ENCODE measurements at places on chromosomes 1 and 21. TPM values are rescaled to one million over a fixed set of nuclear protein-coding genes. Genes with fewer than 3 reads are reported as not detected.

SLC6A9 gene
- not detected for total RNA-seq

G0S2 gene
- 49.1 TPM for total RNA-seq

SAMD11 gene
- total RNA-seq = 4.8 TPM

RUNX3 gene
- not detected for total RNA-seq

MROH9 gene
- not detected for total RNA-seq

RNU1-2 gene
- 9,966 TPM for total RNA-seq

DNA sequence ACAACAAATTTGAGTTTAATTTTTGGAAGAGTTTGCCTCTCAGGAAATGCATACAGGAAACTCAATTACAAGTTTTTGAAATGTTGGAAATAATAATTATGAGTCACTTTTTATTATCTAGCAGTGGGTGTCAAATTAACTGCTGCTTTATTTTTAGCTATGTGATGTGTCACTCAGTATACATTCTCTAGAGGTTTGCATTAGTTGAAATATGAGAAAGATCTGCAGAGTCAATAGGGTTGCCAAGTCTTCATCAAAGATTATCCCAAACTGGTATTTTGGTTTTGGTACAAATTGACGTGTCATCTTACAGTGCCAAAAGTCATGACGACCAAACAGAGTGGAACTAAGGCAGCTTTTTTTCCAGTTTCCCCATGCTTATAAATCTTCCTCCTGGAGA, 54.3 kb upstream of the DIPK1A start:
- no peak for DNase-seq

- no peak for DNase-seq
Measured at GRCh38 chr1:52633291-52633754, 355 bp downstream of the SHISAL2A start.

DNA sequence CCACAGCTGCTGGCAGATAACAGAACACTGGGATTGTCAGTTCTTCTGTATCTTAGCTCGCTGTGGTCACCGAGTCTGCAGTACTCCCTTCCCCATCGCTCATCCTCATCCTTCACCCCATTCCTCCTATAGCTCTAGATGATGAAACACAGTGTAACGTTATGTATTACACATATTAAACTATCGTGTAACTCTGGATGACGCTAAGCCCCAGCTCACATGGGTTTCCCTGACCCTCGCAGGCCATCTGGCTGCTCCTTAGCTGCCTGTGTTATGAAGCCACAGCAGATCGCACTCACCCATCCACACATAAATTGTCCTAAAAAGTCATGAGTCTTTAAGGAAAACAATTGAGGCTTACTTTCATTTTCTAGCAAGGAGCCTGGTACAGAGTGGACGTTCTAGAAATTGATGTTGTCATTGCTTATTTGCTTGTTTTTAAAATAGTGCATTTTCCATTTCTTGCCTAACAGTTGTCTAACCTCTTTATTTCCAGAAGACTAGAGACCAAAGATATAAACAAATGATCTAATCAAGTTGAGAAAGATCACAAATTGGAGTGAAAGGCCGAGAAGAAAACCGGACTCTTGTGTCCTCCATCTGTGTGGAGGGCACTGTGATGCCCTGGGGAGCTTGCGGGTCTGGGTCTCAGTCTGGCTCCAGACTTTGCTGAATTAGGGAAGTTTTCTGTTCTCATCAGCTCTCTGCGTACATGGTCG, 24.3 kb upstream of the PCP4 start:
- no peak for DNase-seq

DNA sequence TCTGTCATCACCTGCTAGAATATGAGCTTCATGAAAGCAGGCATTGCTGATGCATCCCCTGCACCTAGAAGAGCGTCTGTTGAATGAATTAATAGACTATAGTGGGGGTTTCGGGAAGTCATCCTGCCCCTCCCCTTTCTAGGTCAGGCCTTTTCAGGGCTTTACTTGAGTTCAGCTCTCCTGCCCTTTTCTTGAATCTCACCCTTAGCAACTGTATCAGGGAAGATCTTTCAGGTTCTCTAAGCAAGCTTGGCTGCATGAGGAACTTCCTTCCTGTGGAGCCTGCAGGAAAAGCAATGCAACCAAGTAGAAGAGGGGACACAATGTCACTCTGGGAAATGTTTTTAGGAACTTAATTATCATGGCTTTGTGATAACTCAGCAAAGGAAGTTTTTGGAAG, 27.2 kb upstream of the KIAA0040 start:
- no peak for DNase-seq

GRCh38 chr1:202333861-202334260, 7.9 kb downstream of the UBE2T start:
- no peak for DNase-seq

DNA sequence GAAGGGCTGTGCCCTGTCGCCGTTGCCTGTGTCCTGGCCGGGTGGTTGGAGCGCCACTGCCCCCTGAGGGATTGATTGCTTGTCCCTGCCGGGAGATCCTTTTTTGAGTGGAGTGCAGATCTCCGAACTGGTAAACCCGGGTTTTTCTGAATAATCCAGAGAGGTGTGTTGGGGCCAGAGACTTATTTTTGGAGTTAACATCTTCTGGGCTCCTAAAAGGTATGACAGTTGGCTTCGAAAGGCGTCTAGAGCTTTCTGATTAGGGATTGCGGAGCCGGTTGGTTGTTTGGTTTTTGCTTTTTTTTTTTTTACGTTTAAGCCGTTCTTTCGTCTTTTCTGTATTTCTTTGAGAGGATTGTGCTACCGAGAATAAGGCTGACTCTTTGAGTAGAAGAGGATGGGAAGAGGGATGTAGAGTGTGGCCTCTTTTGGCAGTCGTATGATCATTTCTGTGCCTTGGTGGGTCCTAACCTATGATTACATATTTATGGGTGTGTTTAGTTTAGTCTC, 756 bp downstream of the RLF start:
- peak; percentile 26 for DNase-seq

- no peak for DNase-seq
Measured at GRCh38 chr1:94619731-94620130, 78.2 kb upstream of the F3 start.

DNA sequence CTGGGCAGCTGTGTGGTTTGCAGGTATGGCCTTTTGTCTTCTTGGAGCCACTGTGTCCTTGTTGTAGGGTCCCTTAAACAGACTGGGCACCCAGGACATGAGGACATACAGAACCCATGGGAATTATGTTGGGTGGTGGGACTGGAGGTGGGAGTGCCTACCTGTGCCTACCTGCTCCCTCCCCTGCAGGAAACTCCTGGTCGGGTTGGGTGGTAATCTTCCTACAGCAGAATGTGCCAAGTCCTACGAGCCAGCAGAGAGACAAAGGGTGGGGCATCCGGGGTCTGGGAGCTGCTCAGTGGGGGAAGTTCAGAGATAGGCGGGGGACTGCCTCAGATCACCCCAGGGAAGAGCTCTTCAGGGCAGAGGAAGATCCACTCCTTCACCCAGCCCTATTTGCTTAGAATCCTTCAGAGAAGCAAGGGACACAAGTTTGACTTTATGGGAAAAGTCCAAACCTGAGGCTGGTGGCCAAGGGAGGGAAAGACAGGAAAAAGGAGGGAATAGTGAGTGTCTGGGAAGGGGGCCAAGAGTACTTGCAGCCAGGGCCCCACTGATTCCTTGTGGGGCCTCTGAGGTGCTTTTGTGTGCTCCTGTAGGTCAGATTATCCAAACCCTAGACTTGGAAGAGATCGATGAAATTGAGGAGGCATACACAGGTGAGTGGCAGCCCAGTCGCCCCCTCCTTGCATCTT, 58.3 kb downstream of the KIF21B start:
- no peak for DNase-seq

GRCh38 chr1:8090241-8090702, 64.2 kb upstream of the ERRFI1 start:
- no peak for DNase-seq

GRCh38 chr1:52668711-52669110, 29.4 kb downstream of the COA7 start:
- no peak for DNase-seq

DNA sequence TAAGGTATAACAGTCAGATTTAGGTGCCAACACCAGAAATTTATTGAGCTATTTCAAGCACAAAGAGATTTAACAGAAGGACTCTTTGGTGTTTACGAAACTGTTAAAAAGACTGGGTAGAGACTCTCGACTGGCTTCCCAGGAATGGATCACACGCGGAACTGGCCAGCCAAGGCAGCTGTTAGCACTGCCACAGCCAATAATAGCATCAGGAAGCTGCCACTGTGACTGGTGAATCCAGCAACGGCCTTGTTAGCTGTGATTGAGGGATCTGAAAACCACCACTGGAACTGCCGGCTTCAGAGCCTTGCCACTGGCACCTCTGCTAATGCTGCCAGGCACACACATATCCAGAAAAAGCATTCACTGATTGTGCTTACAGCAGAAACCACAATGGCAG, 10.6 kb upstream of the SIM2 start:
- DNase-seq = no peak

DNA sequence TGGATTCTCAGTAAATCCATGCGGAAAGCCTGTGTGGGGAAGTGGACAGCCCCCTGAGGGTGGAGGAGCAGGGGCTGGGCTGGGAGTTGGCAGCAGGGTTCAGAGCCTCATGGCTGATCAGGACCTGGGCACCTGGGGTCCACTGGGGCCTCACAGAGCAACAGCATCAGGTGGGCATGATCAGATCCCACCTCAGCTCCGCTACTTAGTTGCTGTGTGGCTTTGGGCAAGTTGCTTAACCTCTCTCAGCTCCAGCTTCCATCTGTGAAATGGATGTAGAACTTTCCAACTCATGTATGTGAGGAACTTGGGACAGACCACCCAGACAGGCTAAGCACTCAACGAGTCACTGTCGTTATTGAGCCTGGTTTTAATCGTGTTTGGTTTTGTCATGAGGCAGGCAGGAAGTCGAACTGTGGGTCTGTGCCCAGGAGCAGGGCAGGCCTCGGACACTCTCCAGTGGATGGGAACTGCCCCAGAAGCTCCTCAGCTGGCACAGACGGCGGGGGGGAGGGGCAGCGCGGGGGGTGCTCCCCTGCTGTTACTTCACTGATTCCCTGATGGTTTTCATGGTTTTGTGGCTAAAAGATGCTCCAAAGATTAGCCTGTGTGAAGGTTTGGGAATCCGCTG, 155.8 kb upstream of the TMEM51 start:
- DNase-seq = no peak

GRCh38 chr1:25559031-25559430, 15.6 kb downstream of the LDLRAP1 start:
- DNase-seq = no peak

- DNase-seq = no peak
Measured at GRCh38 chr1:64516301-64516700, 46.4 kb downstream of the CACHD1 start.

DNA sequence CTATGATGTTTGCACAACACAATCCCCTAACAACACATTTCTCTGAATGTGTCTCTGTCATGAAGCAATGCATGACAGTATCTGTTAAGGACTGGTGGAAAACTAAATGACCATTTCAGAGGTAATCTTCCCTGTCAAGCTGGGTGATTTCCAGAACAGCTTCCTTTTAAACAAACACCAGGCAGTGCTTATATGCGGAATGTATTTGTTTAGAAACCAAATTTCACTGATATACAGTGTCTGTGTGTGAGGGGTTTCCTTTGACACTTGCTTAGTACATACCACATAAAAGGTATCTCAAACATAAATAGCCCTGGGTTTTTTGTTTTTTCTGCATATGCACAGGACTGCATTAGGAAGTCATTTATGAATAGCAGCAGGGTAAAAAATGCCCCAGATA, 95.6 kb downstream of the TGFBR3 start:
- DNase-seq = no peak

GRCh38 chr1:1041092-1041523, 21.2 kb downstream of the AGRN start:
- no peak for DNase-seq

GRCh38 chr21:33976082-33977016, 60.7 kb upstream of the ATP5PO start:
- DNase-seq = peak; percentile 71

DNA sequence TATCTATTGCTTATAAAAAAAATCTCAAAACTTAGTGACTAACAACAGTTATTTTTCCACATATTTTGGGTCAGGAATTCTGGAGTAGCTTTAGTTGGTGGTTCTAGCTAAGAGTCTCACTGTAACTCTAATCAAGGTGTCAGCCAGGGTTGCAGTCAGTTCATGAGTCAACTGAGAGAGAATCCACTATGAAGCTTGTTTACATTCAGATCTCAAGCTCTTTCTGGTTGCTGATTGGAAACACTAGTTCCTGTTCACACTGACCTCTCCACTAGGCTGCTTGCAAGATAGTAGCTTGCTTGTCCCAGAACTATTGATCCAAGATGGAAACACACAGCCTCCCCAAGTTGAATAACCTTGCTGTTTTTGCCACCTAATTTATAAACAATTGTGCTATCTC, 1192.1 kb upstream of the B3GALT2 start:
- no peak for DNase-seq

- peak; percentile 43 for DNase-seq
Measured at GRCh38 chr1:202576816-202577215, 133.4 kb downstream of the SYT2 start.

DNA sequence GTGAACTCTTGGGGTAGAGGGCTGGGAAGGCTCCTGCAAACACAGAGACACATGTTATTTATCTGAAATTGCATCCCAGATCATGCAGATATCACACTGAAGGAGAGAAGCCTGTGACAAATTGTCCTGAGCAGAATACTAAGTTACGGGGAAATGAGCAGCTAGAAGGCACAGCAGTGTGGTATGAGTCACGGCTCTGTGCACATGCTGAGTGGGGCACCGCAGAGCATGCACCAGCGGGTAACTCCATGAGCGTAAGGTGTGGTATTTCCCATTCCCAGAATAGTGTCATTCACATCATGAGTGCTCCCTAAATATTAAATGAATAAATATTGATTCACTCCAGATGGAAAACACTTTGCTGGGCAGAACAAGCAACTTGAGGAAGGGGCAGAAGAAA, 21.3 kb upstream of the FCRL2 start:
- DNase-seq = no peak

DNA sequence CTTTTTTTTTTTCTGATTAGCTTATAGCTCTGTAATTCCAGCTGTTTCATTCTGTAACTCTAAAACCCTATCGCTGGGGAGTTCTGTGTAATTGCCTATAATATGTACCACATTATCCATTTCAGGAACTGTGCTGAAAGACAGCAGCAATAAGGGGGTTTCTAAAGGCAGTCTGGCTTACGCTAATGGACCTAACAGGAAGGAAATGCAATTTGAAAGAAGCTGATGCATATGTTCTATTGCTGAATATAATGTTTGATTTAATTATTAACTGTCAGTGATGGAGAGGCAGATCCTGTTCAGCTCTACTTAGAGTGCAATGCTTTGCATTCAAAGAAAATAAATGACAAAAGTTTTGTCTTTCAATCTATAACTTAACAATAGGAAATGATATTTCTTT, 209.4 kb upstream of the SNX7 start:
- peak; percentile 23 for DNase-seq

- DNase-seq = no peak
Measured at GRCh38 chr1:219209578-219209977, 35.9 kb downstream of the LYPLAL1 start.

DNA sequence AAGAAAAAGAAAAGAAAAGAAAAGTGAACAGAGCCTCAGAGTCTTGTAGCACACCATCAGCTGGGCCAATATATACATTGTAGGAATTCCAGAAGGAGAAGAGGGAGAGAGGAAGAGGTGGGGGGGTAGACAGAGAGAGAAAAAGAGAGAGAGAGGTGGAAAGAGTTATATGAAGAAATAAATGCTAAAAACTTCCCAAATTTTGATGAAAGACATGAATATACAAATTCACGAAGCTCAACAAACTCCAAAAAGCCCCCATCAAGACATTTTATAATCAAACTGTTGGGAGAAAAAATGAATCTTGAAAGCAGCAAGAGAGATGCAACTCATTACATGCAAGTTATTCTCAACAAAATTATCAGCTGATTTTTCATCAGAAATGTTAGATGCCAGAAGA, 41.5 kb upstream of the TSHB start:
- DNase-seq = no peak

- no peak for DNase-seq
Measured at GRCh38 chr1:62613325-62613727, 16.0 kb downstream of the ANGPTL3 start.
